Renal cortical epithelial cell (primary cell): ENCODE measurements at places on chromosomes 16 and 17. TPM values are rescaled to one million over a fixed set of nuclear protein-coding genes. Genes with fewer than 3 reads are reported as not detected.

- DNase-seq = no peak
Observed at GRCh38 chr17:1783271-1783670, 21.4 kb downstream of the SERPINF1 start.

- peak; percentile 62 for DNase-seq
Observed at GRCh38 chr17:65742403-65743307, 181.2 kb upstream of the AXIN2 start.

DNA sequence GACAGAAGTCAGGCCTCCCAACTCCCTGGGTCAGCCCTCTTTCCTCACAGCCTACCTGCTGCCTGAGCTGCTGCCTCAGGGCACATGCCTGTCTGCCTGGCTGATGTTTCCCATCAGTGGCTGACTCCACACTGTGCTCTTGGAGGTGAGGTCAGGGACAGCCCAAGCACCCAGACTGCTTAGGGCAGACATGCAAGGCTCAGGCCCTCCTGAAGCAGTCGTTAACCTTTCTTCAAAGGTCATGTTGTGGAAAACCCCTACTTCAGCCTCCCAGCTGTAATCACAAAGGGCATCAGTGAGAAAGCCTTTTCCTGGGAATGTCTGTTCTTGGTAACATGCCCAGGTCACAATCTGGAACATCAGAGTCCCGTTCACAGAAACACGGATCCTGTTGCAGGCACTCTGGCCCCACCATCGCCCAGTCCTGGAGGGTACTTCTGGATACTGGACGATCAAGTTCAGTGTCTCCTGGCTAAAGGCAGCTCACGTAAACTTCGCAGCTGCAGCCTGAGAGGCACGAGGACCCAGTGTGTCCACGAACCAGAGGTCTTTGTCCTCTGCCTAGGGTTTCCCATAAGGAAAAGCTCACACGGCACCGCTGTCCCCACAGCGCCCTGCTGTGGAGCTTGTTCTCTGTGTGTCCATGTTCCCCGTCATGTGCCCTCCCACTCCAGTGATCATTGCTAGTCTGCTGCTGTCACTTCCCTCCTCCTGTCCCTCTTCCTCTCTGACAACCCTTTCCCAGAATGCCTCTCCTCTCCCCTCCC is 54.9 kb downstream of the GNAO1 start:
- DNase-seq = peak; percentile 90

Gene MEOX1
- 11.1 TPM in 1 of 2 replicates, not detected in the other for total RNA-seq

DNA sequence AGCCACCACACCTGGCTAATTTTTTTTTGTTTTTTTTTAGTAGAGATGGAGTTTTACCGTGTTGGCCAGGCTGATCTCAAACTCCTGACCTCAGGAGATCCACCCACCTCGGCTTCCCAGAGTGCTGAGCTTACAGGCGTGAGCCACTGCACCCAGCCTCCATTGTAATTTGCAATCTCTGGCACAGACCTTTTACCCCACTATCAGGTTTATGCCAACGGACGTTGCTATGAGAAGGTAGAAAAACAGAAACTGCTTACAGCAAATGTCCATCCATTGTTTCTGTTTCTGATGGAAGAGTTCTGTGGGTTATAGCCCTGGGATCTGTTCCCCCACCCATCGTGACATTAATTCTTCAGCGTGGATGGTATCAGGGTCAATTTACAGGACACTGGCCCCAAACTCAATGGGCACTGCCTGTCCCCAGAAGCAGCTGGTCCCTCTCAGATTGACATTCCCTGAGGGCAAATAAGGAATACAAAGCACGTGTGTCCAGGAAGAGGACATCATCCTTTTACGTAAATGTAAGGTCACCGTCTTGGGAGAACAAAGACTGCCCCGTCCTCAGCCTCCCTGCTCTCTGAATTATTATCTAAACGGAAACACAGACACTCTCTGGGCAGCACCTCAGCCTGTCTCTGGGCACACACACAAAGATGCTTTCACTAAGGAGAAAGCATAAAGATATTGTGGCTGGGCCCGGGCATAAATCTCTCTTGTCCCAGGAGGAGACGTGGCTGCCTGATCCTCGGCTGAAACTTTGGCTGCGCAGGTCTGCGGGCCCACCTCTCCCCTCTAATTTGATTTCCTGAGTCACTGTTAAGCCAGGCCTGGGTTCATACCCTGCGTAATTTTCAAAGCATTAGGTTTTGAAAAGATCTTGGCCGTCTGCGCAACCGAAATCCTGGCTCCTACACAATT is 5.2 kb downstream of the KCNG4 start:
- no peak for DNase-seq

Gene DUSP14
- total RNA-seq = 36.5 and 103 TPM in 2 replicates
